ENCODE measurements at places on chromosomes 7 and 10. TPM values are rescaled to one million over a fixed set of nuclear protein-coding genes. Genes with fewer than 3 reads are reported as not detected.
A peak's percentile ranks its signal among the peaks of the same experiment; 100 is the strongest.

- DNase-seq: no peak
These were observed 149.9 kb downstream of the NEURL1 start for GRCh38 chr10:103643381-103643780.

The SEMA3C gene
- polyA plus RNA-seq: 29.3 TPM

- no peak for DNase-seq
These were observed 837.7 kb upstream of the AUTS2 start for GRCh38 chr7:68760556-68760955.

- no peak for DNase-seq
These were observed 131.1 kb downstream of the MAPK8 start for GRCh38 chr10:48437546-48437945.

DNA sequence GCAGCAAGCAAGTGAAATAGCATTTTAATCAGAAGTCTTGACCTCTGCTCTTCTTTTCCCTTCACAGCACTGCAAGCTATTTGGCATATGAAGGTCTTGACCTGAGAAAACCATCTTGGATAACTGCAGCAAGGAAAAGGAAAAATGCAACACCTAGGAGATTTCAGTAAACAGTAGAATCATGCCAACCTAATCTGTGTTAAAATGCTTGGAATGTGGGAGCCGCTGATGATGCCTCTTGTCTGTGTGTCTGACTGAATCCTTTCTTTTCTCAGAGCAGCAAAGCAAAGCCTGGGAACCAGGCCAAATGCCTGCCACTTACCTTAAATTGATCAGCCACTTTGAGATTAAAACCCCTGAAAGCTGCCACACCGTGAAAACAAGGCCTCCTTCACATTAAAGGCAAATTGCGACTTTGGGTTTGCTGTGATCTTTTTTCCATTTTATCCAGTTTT is 80.4 kb upstream of the CDK6 start:
- DNase-seq: no peak

DNA sequence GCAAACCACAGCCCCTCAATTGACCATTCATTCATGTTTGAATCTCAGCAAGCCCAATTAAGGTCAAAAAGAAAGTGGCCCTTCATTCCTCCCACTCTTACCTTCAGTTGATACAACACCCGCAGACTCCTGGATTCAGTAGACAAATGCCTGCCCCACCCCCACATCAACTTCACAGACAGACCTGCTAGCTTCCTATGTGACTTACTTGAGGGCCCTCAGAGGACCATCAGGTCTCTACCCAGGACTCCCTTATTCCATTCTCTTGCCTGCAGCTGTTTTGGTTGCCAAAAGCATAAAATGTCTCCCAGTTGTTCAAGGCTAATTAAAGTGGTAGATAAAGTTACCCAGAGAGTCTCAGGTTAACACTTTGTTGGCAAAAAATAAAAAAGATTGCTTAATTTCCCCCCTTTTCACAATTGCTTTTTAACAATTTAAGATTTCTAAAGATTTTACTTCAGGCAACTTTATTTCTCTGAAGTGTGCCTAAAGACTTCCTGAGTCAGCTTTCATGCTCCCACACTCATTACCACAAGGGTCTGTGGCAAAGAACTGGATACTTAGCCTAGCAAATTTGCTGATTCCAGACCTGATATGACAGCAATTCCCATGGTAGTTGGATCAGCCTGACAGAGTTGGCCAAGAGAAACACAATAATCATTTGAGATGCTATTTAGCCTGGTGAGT is 3.3 kb upstream of the MTERF1 start:
- DNase-seq: no peak

The C10orf62 gene
- polyA plus RNA-seq: 1.2 TPM

The PLXNA4 gene
- polyA plus RNA-seq: 12.7 TPM

DNA sequence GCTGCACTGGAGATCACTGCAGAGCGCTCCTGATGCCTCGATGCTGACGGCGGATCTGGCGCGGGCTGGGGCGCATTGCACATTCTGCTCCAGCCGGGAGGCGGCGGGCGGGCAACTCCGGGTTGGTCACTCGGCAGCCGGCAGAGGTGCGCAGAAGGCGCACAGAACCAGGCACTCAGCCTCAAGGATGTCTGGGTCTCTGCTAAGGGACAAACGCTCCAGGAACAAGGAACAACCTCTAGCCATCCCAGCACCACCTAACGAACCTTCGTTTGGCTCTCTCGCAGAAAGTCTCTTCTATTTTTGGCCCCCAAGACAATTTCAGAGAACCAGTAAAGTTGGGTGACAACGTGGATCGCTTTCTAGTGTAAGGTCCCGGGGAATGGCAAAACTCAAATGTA is 254.6 kb downstream of the OTUD1 start:
- DNase-seq: no peak

The PDZD8 gene
- polyA plus RNA-seq: 42.1 TPM

The PKD2L1 gene
- 0.44 TPM for polyA plus RNA-seq

The FAM25A gene
- polyA plus RNA-seq: not detected

GRCh38 chr10:19922236-19922963 is 106.2 kb downstream of the PLXDC2 start:
- no peak for DNase-seq

The ENTPD7 gene
- polyA plus RNA-seq: 20.4 TPM

The CPED1 gene
- 44.4 TPM for polyA plus RNA-seq

- no peak for DNase-seq
These were observed 1033.1 kb downstream of the NRG3 start for GRCh38 chr10:82908096-82908495.

The CD36 gene
- polyA plus RNA-seq: 39.2 TPM

The TMEM178B gene
- 0.26 TPM for polyA plus RNA-seq

The PTF1A gene
- polyA plus RNA-seq: not detected

DNA sequence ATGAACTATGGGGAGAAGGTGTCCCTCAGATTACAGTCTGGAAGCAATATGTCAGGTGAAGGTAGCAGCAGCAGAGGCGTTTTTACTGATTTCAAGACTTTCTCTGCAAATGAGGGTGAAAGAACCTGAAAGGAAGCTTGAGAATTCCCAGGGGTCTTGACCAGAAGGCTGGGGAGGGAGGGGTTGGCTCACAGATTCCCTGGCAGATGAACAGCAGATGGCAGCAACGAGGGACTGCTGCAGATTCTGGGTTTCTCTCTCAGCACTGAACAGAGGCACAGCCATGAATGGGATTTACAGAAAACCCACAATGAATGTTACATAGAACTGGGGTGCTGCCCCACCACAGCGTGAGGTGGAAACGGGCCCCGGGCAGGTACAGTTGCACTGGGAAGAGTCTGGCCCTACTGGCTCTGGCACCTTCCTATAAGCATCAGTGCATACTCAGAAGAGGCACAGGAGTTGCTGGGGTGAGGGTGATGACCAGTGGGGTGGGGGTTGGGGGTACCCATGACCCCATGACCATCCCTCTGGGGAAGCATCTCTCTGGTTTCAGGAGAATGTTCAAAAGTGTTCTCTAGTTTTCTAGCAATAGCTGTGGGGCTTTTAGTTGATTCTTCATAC is 317.8 kb downstream of the SH2D4B start:
- no peak for DNase-seq

DNA sequence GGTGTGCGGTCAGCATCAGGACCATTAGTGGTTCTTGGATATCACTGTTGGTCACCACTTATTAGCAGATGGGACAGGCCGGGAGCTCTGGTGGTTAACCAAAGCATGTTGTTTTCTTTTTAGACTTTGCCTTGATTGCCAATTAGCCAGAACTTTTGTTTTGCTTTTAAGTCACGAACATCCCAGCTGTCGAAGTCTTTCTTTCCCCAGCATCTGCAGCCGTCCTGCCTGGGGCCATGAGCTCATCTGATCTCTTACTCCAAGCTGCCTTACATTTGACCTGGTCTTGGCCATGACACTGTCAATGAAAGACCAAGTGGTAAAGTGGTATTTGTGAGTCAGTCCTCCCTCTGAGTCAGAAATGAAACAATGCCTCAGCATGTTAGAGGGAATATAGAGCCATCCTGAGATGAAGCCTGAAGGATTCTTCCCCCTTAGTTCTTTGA is 53.9 kb upstream of the CREB5 start:
- DNase-seq: no peak

The CCL26 gene
- not detected for polyA plus RNA-seq

- DNase-seq: no peak
These were observed 20.0 kb downstream of the AKR1D1 start for GRCh38 chr7:138095972-138096935.

The IFIT2 gene
- polyA plus RNA-seq: 7.2 TPM

The ADAM22 gene
- 12.4 TPM for polyA plus RNA-seq

DNA sequence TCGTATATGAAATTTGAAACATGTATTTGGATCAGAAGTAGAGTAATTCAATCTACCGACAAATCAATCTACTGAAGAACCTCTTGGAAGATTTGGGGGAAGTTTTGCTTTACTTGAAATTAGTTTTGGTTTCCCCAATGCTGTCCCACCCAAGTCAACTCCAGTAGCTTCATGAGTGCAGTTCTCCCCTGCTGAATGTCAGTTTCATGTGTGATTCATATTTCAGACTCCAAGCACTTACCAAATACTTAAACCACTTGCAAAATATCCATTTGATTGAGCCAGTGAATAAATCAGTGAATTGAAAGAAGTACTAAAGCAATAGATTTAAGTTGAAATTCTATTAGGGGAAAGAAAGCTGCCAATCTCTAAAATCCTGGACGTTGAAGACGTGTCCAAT is 9.3 kb downstream of the CALML5 start:
- DNase-seq: no peak

DNA sequence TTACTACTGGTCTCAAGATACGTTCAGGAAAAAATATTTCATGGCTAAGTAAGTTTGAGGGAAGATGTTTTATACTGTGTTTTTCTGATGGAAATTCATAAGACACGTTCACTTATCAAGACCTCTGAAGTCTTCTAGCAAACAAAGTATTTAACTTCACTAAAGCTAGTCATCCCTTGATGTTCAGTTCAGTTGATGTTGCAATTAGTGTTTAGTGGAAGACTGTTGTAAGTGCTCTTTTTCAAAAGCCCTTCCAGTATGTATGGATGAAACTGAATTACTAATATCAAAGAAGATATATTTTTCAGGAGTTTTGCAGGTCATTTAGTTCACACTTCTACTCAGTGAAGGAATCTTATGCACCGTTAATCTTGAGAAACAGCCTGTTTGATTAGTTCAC is 25.1 kb downstream of the CUL1 start:
- no peak for DNase-seq

DNA sequence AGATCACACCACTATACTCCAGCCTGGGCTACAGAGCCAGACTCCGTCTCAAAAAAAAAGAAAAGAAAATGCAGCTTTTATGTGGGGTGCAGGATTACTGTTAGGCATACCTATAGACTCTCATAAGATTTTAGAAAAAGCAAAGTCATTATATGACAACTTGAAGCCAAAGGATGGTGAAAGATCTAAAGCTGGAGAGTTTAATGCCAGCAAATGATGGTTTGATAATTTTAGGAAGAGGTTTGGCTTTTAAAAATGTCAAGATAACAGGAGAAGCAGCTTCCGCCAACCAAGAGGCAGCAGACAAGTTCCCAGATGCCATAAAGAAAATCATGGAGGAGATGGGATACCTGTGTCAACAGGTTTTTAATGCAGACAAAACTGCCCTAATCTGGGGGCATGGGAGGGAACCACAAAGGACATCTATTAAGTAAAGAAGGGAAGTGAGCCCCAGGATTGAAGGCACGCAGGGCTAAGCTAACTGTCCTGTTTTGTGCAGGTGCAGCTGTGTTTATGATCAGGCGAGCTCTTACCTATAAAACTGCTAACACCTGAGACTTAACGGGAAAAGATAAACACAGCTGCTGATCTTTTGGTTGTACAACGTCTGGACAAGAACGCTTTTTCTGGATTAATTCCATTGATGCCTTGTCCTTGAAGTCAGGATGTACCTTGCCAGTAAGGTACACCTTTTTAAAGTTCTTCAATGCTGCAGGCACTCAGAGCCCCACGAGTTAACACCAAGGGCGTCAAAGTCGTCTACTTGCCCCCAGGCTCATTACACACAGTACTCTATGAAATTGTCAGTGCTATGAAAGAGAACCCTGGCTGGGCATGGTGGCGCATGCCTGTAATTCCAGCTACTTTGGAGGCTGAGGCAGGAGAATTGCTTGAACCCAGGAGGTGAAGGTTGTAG is 10.5 kb upstream of the ANKRD61 start:
- no peak for DNase-seq

The TCF7L2 gene
- 35.6 TPM for polyA plus RNA-seq

The INA gene
- polyA plus RNA-seq: 0.62 TPM

DNA sequence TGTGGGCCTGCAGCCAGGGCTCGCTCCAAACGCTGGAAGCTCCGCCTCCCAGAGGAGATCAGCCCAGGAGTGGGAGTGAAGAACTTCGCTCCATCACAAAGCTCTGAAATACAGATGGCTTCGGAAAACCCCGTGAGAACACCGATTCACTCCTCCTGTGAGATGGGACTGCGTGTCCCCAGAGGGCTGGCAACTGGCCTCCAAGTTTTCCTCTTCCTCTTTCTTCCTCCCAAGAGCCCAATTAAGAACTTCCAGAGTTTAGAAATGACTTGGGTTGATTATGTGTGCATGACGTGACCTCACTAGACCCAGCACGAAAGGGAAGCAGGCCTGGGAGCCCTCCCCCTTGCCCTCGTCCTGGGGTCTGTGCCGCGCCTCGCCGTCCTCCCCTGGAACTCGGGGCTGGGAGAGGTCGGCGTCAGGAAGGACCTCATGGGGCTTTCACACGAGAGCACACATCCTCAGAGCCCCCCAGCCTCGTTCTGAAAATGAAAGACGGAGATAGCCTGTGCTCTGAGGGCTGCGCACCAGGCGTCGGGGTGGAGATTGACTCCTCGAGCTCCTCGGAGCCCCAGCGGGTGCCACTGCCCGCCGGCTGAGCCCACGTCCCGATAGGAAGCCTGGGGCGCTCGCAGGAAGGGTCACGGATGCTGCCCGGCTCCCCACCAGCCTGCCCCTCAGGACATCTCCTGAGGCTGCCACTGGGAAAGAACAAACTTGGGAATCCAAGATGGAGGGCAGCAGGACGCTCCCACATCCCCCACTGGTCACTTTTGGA is 37.8 kb downstream of the PTPRN2 start:
- peak; percentile 36 for DNase-seq

DNA sequence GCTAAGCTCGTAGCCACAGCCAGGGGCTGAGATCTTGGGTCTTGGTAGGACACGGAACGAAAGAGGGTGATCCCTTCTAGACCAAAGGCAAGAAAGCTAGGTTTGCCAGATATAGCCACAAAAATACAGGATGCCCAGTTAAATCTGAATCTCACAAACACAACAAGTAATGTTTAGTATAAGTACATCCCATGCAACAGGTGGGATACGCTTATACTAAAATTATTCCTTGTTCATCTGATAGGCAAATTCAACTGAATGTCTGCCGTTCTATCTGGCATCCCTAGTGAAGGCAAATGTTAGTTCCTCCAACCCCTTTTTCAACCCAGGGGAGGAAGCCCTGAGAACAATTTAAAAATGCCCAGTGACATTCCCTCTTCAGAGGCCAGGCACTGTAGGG is 131.1 kb upstream of the MGMT start:
- no peak for DNase-seq

- DNase-seq: no peak
These were observed 4.6 kb upstream of the HMX2 start for GRCh38 chr10:123143162-123143824.

The SNCG gene
- polyA plus RNA-seq: 24.6 TPM

- no peak for DNase-seq
These were observed 298.5 kb downstream of the NEBL start for GRCh38 chr10:20598590-20598989.
